ENCODE measurements at places on chromosomes 1 and 21. TPM values are rescaled to one million over a fixed set of nuclear protein-coding genes. Genes with fewer than 3 reads are reported as not detected.

- H3K27me3 ChIP-seq: no peaks in the 10 kb centered on the region
- no peak overlapping the region for H3K27ac ChIP-seq
- H3K36me3 ChIP-seq: no peaks in the 10 kb centered on the region
- no peak overlapping the region for H3K4me3 ChIP-seq
- H3K4me1 ChIP-seq: peaks cover 22% of the 10 kb centered on the region
- no peak for DNase-seq
These were observed 7.4 kb downstream of the ACADM start for GRCh38 chr1:75731881-75732280.

ANKRD45 gene
- not detected for total RNA-seq

- DNase-seq: no peak
- H3K36me3 ChIP-seq: no peaks in the 10 kb centered on the region
- H3K4me1 ChIP-seq: peaks cover 7% of the 10 kb centered on the region
- H3K4me3 ChIP-seq: no peak overlapping the region
These were observed 468.8 kb upstream of the RUNX1 start for GRCh38 chr21:35517865-35518264.

GRCh38 chr1:165073185-165074007, 283.1 kb downstream of the LMX1A start:
- no peak overlapping the region for H3K27ac ChIP-seq
- H3K36me3 ChIP-seq: no peaks in the 10 kb centered on the region
- H3K4me3 ChIP-seq: no peak overlapping the region
- no peaks in the 10 kb centered on the region for H3K4me1 ChIP-seq
